Calu3 (cell line): ENCODE measurements at places on chromosomes 16 and 17.

DNA sequence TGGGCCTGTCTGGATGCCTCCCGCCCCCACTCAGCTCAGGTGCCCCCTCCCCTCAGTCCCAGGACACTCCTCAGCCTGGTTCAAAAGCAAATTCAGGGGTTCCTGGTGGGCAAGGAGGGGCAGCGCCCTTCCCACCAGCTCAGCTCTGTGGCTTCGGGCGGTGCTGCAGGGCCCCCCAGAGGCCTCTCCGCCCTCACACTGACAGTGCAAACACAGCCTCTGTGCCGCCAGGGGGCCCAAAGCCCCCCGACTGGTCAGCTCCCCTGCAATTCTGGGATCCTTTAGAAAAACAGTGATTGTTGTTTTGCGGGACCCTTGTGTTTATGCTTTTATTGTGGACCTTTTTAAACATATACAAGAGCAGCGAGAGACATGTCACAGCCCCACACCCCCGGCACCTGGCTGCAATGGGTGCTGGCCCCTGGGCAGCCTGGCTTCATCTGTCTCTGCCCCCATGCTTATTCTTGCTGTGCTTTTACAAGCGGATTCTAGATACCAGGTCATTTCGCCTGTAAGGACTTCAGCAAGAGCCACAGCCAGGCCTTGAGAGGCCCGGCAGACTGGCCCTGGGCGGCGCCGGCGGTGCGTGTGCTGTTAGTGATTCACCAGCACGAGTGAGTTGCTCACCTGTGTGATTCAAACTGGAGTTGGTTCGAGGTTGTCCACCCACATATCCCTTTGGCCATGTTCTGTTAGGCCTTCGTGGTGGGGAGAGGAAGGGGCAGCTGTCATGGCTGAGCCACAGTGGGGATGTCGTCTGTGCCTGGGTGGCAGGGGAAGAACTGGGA is 21.2 kb downstream of the ZNF469 start:
- DNase-seq, result no peak

- DNase-seq, result no peak
These were observed 253.1 kb downstream of the RBFOX1 start for GRCh38 chr16:7585705-7586104.

DNA sequence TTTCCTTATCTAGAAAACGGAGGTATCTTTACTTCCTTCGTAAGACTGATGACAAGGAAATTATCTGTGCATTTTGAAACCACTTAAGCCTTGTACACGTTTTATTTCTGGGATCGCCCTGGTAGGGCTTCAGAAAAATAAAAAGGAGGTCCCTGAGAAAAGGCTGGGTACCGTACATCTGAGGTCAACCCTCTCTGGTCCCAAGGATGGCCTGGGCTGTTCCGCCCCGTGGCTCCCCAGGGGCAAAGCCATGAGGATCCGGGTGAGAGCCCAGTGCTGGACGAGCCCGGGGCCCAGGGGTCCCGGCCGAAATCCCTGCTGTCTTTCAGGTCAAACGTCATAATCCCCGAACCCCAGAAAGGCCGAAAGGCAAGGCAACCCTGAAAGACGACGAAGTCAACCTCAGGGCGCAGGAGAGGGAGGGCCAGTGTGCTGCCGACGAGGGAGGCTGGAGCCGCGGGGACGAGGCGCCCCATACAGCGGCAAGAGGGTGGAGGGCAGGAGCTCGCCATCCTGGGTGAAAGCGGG is 656 bp upstream of the FUS start:
- DNase-seq, result no peak

GRCh38 chr16:27189335-27189972 is 13.9 kb upstream of the KDM8 start:
- DNase-seq, result no peak

GRCh38 chr17:7947651-7948050 is 15.6 kb downstream of the CNTROB start:
- DNase-seq, result no peak

DNA sequence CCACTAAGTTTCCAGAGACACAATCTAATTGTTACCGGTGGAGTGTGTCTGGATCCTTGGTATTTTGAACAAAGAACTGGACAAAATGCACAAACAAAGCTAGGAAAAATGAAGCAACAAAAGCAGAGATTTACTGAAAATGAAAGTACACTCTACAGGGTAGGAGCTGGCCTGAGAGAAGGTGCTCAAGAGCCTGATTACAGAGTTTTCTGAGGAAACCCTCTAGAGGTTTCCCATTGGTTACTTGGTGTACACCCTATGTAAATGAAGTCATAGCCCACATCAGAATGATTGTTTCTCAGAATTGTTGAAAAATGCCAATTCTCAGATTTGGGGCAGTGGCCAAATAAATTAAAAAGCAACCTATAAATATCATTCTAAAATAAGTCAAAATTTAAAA is 436.4 kb downstream of the KCNJ18 start:
- no peak for DNase-seq

- DNase-seq, result peak; percentile 61
These were observed 16.2 kb downstream of the SOCS3 start for GRCh38 chr17:78343543-78344201.
